ENCODE measurements at places on chromosomes 4 and X.
A peak's percentile ranks its signal among the peaks of the same experiment; 100 is the strongest.

- no peak for DNase-seq
Observed at GRCh38 chr4:25879991-25880651, 17.3 kb upstream of the SEL1L3 start.

- no peak for DNase-seq
Observed at GRCh38 chr4:18803781-18804180, 782.2 kb upstream of the LCORL start.

DNA sequence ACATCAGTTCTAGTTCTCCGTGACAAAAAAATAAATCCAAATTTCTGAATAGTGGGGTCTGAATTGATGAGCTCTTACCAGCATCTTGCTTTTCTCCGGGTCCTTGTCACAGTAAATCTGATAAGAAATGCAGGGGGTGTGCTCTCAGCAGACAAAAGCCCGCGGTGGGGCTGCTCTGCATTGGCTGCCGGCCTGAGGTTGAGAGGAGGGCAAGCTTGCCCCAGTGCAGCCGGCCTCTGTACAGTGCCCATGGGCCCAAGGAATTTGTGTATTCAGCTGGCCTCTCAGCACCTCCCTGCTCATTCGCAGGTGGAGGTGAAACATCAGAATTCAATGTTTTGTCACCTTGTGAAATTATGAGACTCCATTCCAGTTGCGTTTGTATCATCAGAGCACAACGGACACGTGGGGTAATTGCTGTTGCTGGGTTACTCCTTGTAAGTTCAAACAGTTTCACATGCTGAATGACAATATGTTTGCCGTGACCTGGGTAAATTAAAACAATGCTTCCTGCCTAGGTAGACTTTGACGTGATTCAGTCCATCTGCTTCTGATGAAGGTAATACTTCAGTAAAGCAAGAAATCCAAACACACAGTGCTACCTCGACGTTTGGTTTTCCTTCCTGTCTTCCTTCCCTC lies 596.4 kb downstream of the MID1IP1 start:
- DNase-seq: no peak

- DNase-seq: peak; percentile 41
Observed at GRCh38 chrX:44580466-44580865, 37.8 kb upstream of the FUNDC1 start.

- no peak for DNase-seq
Observed at GRCh38 chr4:15318621-15319348, 109.0 kb upstream of the C1QTNF7 start.

- DNase-seq: no peak
Observed at GRCh38 chrX:32614707-32615106, 596.6 kb downstream of the DMD start.

GRCh38 chr4:52714597-52715254 lies 36.5 kb downstream of the ERVMER34-1 start:
- DNase-seq: no peak

GRCh38 chr4:40350627-40351227 lies 15.6 kb downstream of the CHRNA9 start:
- DNase-seq: no peak

DNA sequence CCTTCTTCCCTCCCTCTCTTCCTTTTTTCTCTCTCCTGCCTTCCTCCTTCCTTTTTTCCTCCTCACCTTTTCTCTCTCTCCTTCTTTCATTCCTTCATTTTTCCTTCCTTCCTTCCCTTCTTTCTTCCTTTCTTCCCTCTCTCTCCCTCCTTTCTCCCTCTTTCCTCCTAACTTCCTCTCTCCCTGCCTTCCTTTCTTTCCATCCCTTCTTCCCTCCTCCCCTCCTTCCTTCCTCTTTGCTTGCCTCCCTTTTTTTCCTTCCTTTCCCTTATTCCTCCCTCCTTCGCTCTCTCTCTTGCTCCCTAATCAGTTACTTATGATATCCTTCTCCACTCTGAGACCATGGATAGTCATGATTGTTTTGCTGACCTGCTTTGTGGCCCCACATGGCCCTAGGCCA lies 56.7 kb upstream of the PUDP start:
- DNase-seq: no peak

GRCh38 chrX:123357941-123358340 lies 173.9 kb downstream of the GRIA3 start:
- DNase-seq: no peak

GRCh38 chr4:42341518-42342026 lies 55.7 kb upstream of the SHISA3 start:
- DNase-seq: no peak

DNA sequence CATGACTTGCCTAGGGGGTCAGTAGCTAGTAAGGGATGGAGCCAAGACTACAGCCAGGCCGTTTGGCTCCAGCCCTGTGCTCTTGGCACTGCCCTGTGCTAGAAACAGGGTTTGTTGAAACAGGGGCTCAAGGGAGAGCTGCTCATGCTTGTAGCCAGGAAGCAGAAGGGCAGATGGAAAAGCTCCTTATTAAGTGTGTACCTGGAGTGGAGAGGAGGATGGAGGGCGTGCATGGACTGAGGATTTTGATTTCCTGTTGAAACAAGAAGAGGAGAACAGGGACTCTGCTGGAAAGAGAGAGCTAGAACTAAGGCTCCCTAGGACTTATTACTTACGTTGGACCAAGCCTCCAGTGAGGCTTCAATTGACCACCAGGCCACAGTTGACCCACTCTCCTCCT lies 363.0 kb downstream of the MID1IP1 start:
- DNase-seq: no peak

GRCh38 chr4:22764183-22764582 lies 71.4 kb downstream of the GBA3 start:
- DNase-seq: no peak

GRCh38 chr4:135249024-135249423 lies 1047.4 kb upstream of the PABPC4L start:
- DNase-seq: no peak

DNA sequence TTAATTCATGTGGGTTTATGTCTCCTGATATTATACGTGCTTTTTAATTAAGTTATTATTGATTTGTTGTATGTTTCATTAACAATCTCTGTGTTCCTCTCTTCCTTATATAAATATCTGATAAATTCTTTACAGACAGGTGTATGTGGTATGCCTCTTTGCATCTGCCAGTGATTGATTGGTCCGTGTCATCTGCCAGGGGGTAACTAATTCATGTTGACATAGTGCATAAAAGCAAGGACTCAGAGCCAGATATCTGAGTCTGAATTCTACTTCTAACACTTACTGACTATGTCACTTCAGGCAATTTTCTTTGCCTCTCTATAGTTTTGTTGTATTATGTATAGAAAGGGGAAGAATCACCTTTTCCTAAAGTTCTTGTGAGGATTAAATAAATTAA lies 5.2 kb upstream of the AMBN start:
- DNase-seq: no peak

GRCh38 chr4:93865650-93866049 lies 37.1 kb downstream of the ATOH1 start:
- no peak for DNase-seq

DNA sequence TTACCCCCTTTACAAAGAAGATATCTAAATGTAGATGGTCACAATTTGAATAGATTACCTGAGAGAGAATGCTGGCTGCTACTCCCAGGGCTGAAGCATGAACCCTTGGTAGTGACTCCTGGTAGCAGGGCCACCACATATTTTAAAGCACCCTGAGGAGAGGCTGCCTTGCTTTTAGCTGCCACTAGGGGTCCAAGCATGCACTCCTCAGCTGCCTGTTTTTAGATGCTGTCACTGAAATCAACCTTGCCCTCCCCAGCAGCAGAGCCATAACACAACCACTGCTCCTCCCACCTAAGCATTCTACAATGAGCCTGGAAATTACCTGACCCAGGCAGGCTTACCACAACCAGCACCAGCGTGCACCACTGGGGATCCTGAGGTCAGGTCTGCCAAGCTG lies 850.9 kb downstream of the FAM133A start:
- DNase-seq: no peak

GRCh38 chrX:118350706-118351105 lies 4.8 kb downstream of the WDR44 start:
- DNase-seq: no peak

- no peak for DNase-seq
Observed at GRCh38 chr4:20960291-20960690, 260.0 kb downstream of the PACRGL start.

- no peak for DNase-seq
Observed at GRCh38 chrX:120301960-120302359, 9.3 kb downstream of the TMEM255A start.

DNA sequence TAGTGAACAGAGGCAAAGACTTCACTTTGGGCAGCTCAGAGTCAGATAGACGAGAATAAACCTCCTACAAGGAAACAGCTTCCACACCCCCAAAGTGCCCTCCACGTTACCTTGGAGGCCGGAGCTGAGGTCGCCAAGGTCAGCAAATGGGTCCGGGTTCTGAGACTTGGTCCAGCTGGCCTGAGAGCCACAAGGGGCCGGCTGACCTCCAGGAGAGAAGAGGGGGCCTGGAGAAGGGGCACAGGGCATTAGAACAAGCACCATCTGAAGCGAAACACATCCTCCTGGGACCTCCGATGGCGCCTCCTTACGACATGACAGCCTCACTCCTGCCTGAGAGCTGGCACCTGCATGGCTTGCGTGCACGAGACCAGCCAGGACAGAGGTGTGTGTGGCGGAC lies 33.6 kb upstream of the CPLX1 start:
- DNase-seq: no peak

GRCh38 chr4:932713-933070 lies 432 bp downstream of the TMEM175 start:
- no peak for DNase-seq

DNA sequence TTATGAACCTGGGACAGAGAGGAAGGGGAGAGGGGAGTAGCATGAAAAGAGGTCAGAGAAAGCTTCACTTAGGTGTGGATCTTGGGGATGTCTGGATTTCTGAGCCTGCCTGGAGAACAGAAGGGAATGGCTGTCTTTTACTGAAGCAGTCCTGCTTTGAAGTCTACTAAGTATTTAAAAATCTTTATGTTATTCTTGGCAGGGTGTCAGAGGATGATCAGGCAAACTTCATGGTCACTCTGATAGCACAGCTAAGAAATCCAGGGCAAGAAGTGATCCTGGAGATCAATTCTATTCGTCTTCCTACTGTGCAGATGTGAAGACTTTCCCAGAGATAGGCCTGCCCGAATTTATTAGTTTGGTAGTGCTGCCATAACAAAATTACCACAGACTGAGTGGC lies 464.4 kb upstream of the BOD1L1 start:
- no peak for DNase-seq

- DNase-seq: peak; percentile 6
Observed at GRCh38 chrX:103565752-103566151, 19.6 kb upstream of the TCEAL4 start.

DNA sequence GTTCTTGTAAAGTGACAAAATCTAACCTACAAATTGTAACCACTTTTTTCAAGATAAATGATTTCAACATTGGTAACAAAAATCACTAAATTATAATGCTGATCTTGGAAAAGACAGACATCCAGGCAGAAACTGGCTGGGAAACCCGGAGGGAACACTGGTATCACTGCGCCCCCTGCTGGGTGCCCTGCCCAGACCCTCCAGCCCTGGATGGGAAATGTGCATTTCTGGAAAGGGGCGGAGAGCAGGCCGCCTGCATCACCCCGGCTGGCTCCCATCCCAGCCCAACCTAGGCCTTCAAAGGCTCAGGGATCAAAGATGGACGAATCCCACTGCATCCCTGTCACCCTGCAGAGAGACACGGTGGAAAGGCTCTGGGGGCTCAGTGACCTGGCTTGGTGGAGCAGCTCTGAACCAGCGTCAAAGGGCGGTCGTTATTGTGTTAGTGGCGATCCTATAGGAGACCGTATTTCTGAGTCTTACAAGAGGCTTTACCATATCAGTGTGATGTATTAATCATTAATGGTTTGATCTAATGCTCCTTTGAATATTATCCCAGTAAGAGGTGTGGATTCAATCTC lies 37.3 kb downstream of the ACOX3 start:
- peak; percentile 66 for DNase-seq

DNA sequence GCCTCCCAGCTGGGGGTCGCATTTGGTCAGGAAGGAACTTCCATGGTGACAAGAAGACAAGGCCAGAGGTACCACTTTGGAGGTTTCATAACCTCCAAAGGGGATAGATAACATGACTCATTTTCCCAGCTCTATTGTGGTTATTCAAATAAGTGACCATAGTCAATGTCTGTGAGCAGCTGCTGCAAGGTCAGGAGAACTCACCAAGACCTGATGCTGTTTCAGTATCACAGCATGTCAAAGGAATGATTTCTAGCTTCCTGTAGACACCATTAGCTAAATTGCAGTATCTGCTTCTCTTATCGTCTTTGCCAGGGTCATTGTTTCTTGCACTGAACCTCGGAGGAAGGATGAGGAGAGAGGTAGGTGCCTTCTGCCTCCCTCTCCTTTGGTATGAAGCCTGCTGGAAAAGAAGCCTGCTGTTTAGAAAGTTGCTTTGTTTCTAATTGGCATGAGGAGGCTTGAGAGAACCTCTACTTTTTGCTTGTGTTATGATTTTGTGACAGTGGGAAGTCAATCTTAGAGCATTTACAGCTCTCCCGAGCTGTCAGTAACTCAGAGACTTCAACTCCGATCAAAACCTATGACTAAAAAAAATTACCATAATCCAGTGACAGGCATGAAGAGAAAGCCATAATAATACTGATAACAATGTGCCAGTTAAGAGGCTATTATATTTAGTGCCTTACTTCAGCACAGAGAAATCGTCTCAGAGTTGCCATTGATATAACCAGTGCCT lies 38.0 kb upstream of the GATB start:
- DNase-seq: no peak

DNA sequence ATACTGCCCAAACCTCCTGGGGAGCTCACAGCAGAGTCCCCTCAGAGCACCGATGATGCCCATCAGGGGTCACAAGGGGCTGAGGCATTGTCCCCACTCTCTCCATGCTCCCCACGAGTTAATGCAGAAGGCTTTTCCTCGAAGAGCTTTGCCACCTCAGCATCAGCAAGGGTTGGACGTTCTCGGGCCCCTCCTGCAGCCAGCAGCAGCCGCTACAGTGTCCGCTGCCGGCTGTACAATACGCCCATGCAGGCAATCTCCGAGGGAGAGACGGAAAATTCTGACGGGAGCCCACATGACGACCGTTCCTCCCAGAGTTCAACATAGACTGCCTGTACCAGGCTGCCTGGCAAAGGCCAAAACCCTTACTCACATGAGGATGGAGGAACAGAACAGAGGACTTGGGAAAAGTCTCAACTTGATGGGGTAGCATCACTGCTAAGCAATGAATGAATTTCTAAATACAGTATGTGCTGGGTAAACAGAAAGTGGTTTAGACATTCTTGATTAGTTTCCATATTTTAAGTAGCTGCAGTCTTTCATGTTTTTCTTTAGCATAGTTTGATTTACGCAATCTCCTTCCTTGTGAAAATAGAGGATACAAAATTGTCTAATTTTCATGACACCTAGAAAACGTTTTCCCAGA lies 5.0 kb upstream of the SCML1 start:
- peak; percentile 7 for DNase-seq

DNA sequence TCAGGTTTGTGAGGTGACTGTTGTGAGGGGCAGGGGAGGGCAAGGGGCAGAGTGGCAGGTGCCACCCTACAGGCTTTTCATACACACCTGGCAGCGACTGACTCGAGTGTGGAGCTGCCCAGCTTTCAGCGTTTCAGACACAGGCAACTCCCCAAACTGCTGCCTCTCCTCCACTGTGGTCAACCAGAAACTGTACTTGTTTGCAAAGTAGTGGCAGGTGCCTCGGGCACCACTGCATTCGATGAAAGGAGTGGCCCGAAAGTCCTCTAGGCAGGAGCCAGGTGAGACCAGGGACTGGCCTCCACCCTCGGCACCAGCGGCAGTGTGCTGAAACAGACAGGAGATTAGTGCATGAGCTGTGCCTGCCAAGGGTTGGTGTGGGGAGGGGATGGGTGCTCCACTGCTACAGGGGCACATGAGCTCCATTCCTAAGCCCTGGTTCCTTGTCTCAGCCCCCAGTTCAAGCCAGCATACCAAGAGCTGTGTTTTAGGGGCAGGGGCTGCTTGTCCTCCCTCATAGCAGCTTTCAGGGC lies 65.4 kb downstream of the ATG4A start:
- no peak for DNase-seq

GRCh38 chrX:340641-341423 lies 22.2 kb upstream of the GTPBP6 start:
- DNase-seq: no peak

Measured in AG04450 (cell line).